ENCODE measurements at places on chromosomes 13 and 19.
A peak's percentile ranks its signal among the peaks of the same experiment; 100 is the strongest.

DNA sequence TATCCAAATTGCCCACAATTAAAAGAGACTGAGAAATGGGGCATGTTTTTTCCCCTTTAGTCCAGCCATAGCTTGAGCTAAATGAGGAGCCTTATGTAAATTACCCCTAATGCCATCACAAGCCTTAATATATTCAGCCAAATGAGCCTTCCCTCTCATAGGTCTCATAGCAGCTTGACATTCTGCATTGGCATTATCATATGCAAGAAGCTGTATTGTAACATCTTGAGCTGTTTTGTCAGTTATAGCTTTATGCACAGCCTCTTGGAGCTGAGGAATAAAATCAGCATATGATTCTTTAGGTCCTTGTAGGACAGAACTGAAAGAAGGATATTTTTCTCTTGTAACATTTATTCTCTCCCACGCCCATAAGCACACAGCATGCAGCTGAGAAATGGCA lies 153.2 kb downstream of the ZNF486 start:
- no peak for DNase-seq

GRCh38 chr19:18500799-18501198 lies 21.1 kb downstream of the ELL start:
- no peak for DNase-seq

- DNase-seq = peak; percentile 85
Measured at GRCh38 chr13:94233401-94233800, 246.1 kb downstream of the DCT start.

DNA sequence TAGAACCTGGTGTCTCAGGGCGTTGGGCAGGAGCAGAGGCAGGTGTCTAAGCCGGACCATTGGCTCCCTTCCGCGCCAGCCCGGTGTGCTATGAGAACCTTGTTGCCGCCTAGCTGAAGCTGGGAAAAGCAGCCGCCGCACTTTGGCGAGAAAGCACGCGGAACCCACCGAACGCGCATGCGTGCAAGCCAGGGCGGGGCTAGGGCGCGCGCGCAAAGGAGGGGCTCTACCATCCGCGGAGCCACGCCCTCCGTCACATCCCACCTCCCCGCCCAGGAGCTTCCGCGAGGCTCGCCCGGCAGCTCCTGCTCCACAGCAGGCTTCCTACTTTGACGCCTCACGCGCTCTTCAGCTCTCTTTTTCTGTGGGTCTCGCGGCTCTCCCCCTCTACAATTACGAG lies 51.3 kb downstream of the WDR87 start:
- DNase-seq = no peak

DNA sequence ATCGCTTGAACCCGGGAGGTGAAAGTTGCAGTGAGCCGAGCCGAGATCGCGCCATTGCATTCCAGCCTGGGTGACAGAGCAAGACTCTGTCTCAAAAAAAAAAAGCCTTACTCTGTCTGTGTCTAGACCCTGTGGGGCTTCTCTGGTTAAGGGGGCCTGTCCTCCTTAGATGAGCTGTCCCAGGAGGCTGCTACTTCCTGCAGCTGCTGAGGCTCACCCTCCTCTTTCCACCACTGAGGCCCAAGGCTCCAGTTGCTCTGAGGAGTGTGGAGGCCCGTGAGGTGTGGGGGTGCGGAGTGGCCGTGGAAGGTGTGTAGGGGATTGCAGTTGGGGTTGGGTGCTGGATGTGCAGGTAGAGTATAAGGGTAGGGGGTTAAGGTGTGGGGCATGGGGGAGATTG lies 22.1 kb upstream of the RASA3 start:
- DNase-seq = no peak

DNA sequence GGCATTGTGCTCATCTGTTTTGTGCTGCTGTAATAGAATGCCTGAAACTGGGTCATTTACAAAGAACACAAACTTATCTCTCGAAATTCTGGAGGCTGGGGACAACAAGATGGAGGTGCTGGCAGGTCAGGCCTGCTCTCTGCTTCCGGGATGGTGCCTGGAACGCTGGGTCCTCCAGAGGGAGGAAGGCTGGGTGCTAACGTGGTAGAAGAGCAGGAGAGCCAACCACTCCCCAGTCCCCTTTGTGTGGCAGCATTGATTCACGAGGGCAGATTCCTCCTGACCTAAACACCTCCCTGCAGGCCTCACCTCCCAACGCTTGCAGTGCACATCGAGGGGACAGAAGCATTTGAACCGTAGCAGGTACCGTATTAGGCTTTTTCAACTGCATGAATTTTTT lies 34.1 kb upstream of the TFDP1 start:
- DNase-seq = no peak

DNA sequence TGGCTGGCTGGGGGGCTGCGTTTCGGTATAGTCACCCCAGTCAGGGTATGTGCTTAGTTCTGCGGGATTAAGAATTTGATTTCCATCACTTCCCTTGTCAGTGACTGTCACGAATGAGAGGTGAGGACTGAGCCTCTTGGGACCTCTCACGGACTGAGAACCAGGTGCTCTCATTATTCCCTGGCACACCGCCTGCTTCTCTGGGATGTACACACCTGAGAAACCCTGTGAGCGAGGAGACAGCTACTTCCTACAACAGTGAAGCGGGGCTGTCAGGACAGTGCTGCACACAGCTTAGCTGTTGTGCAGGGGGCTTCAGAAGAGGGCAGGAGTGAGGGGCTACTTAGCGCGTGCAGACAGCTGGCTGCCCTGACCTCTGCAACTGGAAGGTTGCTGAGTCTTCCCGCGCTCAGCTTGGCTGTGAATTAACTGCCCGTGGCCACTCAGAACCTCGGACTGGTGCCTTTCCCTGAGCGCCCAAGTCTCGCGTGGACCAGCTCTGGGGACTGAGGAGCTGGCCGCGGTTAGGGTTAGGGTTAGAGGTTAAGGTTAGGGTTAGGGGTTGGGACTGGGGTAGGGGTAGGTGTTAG lies 65.3 kb upstream of the MCF2L start:
- DNase-seq = no peak

- DNase-seq = no peak
Measured at GRCh38 chr19:3698386-3698950, 1.8 kb downstream of the PIP5K1C start.

- no peak for DNase-seq
Measured at GRCh38 chr13:43785650-43786471, 911 bp downstream of the ENOX1 start.

DNA sequence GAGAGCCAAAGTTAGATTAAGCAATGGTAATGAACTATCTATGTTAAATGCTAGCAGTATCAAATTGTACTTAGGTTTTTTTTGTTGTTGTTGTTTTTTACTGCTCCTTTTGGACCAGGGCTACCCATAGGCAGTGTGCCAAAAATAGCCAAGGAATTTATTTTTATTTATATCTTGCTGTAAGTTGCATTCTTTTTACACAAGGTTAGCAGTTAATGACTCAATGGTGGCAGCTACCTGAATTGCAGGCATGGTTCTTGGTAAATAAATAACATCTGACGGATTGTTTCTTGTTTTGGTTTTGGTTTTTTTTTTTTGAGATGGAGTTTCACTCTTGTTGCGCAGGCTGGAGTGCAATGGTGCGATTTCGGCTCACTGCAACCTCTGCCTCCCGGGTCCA lies 194.8 kb upstream of the TSC22D1 start:
- DNase-seq = no peak

- DNase-seq = no peak
Measured at GRCh38 chr19:19214892-19215291, 3.1 kb downstream of the NCAN start.

GRCh38 chr13:114330086-114330485 lies 15.8 kb downstream of the CHAMP1 start:
- DNase-seq = no peak

DNA sequence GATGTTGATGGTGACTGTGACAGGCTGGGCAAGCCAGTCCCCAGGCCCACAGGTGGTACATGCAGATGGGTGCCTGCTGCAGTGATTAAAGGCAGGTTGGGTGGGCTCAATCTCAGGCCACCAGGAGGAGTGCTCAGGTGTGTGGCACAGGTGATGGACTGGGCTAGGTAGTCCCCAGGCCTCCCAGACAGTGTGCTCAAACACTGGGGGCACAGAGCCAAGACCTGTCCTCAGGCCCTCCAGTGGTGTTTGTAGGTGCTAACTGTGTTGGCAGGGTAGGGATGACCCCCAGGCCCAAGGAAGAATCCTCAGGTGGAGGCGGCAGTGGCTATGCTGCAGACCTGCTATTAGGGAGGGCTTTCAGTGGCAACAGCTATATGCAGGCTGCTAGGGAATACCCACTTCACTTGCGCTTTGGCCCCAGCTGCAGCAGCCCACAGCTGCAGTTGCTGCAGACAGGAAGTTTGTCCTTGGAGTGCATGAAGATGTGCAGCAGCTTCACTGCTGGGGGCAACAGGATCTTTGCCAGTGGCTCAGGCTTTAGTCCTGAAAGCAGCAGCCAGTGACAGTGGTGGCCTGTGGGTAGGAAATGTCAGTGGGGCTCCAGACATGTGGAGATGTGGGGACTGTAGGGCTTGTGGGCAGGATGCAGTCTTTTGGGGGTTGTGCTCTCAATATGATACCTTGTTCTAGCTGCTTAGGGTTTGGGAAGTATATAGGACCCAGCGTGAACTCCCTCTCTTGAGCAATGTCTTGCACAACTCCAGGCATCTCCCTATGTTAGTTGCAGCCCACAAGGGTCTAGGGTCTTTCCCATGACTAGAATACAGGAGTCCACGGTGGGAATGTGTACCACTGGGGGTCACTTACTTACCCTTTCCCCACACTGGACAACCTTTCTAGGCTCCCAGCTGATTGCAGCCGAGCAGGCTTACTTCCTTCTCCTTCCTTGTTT lies 54.1 kb upstream of the MLNR start:
- no peak for DNase-seq

GRCh38 chr19:7792281-7792680 lies 29.2 kb downstream of the CLEC4M start:
- DNase-seq = no peak

DNA sequence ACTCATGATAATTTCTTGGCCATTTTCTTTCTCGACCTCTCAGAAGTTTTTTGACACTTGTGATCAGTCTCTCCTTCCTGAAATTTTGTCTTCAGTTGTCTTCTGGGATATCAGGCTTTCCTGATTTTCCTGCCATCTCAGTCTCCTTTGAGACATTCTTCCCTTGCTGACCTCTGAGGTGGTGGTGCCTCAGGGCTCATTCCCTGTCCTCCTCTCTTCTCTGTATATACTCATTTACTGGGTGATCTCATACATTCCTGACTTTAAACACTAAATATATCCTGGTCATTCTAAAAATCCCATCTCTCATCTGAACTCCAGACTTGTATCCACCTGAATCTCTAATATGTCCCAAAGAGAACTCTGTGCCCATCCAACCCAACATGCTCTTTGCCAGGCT lies 31.3 kb upstream of the STARD13 start:
- no peak for DNase-seq

- no peak for DNase-seq
Measured at GRCh38 chr13:46720189-46720588, 76.8 kb downstream of the ESD start.

DNA sequence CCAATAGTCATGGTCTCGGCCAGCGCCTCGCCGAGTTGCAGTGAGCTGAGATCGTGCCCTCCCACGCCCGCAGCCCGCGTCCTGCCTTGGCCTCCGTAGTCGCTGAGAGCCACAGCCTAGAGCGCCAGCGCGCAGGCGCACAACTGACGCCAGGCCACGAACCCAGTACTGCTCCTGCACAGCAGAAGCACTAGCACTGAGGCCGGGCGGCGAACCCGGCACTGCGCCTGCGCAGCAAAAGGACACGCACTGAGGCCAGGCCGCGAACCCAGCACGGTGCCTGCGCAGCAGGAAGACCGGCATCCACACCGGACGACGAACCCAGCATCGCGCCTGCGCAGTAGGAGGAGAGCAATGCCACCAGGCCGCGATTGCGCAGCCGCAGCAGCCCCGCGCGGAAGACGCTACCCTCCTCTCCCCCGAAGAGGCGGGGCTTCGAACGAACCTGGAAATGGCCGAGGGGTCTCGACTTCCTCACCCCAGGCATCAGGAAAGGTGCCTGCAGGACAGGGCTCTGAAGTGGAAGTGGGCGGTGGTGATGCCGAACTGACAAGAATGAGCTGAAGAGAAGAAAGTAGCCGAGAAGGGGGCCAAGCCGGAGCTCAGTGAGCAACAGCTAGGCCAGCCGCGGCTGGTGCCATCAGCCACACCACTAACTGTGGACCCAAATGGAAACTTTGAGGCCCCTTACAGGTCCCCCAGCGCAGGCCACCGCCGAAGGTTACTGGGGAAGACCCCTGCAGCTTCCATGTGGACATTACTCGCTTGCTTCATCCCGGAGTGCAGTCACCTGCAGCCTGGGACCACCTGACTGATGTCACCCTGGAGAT lies 7.5 kb downstream of the F10 start:
- no peak for DNase-seq

GRCh38 chr13:21319869-21320641 lies 139.0 kb downstream of the ZDHHC20 start:
- DNase-seq = no peak

DNA sequence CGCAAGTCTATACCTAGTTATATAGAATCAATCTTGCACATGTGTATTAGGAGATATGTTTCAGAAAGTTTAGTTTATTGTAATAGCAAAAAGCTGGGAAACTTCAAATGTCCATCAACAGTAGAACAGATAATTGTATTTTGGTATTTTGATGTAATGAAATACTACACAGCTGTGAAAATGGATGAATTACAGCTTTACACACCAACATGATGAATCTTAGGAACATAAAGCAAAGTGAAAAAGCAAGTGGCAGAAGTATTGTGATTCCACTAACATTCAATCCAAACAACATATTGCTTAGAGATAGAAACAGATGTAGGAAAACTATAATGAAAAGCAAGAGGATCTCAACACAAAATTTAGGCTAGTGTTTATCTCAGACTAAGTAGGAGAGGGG lies 72.5 kb downstream of the RUBCNL start:
- no peak for DNase-seq

DNA sequence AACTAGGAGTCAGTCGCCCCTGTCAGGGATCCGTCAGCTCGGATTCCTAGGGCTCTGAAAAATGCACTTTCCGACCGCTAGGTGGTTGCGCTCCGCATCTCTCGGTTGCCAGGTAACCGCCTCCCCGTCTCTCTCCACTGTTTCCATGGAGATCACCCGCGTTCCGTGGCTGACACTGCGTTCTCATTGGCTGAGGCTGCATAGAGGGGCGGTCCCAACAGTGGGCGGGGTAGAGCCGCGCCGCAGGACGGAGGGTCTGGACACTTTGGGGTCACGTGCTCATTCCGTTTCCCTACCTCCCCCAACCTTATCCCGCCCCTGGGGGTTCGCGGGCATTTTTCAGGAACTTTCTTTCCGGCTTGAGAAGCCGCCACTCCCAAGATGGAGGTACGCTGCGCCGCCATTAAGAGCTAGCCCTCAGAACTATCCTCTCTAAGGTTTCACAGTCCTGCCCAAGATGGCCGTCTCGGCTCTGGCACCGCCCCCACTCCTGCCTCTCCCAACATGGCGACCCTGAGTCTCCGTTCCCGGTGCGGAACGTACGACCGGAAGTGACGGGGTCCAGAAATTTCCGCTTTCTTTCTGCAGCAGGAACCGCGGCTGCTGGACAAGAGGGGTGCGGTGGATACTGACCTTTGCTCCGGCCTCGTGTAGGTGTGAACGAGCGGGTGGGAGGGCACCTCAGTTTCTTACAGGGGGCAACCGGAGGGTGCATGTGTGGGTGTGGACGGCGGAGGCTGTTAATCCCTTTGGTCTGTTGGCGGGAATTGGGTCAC lies at the start of the genes ODAD3 and PRKCSH:
ODAD3 (minus strand) TSS at position 65 of the 776 bp plus-strand sequence. CDS start 105 bp downstream, outside the sequence.
PRKCSH (plus strand) TSS at position 579 of the 776 bp plus-strand sequence. CDS start 483 bp downstream, outside the sequence.
- DNase-seq = peak; percentile 100

- DNase-seq = no peak
Measured at GRCh38 chr13:38582133-38582532, 104.7 kb upstream of the FREM2 start.

Measured in fibroblast of skin of left biceps (primary cell).